ENCODE measurements at places on chromosomes 6 and 20.
A peak's percentile ranks its signal among the peaks of the same experiment; 100 is the strongest.

DNA sequence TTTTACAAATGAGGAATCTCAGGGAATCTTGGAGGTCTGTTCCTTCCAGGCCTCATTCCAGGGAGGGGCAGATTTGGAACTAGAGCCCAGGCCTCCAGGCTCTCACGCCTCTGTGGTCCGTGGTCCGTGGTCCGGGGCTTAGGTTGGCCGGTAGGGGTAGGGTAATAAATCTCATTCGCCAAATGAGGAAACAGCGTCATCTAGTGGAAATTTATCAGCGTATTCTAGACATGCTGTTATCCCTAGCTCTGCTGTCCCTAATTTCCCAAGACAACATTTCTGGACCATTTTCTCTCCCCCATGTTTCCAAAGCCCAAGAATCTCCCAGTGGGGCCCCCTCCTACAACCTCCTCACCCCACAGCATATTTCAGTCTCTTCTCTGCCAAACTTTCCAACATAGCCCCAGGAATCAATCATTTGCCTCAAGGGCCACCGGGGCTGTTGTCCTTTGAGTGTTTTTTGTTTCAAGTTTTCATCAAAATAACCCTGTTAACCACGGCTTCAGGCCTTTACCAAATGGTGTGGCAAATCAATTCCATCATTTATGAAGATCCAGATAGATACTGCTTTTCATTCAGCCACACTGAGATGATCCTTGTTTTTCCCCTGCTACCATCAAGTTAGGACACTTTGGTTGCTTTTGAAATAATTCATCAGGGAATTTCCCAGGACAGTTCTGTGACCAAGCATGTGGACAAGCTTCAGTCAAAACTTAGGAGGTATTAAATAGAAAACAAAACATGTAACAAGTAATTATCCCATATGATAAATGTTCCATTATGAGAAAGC is 126.8 kb downstream of the ALDH8A1 start:
- peak; percentile 84 for DNase-seq

DNA sequence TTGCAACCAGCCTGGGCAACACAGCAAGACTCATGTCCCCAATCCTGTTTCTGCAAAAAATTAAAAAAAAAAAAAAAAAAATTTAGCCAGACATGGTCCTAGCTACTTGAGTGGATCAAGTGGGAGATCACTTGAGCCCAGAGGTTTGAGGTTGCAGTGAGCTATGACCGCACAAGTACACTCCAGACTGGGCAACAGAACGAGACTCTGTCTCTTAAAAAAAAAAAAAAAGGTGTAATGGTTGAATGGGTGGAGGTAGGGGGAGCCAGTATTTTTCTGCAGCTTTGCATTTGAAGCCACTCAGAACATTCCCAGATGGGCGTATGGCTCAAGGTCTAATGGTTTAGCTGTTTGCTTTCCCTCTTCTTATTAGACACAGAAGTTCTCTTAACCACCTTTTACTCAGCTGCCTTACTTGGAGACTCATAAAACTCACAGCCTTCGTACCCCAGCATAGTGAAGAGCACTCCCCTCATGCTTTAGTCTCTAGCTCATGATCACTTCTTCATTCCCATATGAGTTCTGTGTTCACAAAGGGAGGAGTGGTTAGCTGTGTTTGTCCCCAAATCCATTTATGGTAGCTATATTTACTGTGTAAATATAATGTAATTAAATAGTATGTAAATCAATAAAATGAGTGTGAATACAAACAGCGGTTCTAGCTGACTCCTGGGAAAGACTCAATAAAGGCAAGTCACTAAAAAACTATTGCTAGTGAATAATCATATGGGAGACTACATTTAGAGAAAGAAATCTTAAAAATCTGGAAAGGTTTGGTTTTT is 9.0 kb downstream of the FKBP1A start:
- no peak for DNase-seq

- no peak for DNase-seq
Observed at GRCh38 chr6:140276133-140276532, 901.7 kb upstream of the CITED2 start.

GRCh38 chr6:36682328-36683144 is 4.0 kb downstream of the CDKN1A start:
- DNase-seq, result peak; percentile 38

DNA sequence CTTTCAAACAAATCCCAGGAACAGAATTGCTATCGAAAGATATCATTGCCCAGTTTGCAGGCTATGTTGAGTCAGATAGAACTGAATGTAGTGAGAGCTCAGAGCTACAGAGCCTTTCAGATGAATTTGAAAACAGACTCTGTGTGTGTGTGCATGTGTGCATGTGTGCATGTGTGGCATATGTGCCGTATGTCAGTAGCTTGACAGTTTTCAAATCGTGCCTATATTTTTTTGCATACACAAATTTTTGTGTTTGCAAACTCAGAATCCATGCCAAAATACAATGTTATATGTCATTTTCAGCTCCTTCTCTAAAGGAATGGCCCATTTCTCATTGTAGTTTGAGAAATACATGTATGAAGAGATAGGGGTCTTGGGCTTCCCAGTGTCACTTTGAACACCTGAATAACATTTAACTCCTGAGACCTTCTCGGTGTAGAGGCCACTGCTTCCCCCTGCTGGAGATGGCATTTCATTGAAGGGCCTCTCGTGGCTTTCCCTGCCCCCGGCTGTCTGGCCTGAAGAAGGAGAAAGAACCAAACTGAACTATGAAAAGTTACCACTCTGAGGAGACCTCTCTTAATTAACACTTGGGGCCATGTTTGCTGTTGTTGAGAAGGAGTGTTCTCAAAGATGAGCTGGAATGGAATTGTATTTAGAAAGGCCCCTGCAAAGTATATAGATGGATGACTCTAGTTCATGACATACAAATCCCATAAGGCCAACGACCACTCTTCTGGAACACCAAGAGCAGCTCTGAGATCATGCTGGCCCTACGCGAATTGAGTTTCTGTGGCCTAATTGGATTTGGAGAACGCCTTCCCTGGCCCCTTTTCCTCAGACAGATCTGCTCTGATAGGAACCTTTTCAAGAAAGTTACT is 58.7 kb downstream of the VAPB start:
- peak; percentile 48 for DNase-seq

GRCh38 chr6:138504764-138505689 is 5.7 kb upstream of the NHSL1 start:
- no peak for DNase-seq

Measured in erythroblast (primary cell).